ENCODE measurements at places on chromosomes 6 and 20.

DNA sequence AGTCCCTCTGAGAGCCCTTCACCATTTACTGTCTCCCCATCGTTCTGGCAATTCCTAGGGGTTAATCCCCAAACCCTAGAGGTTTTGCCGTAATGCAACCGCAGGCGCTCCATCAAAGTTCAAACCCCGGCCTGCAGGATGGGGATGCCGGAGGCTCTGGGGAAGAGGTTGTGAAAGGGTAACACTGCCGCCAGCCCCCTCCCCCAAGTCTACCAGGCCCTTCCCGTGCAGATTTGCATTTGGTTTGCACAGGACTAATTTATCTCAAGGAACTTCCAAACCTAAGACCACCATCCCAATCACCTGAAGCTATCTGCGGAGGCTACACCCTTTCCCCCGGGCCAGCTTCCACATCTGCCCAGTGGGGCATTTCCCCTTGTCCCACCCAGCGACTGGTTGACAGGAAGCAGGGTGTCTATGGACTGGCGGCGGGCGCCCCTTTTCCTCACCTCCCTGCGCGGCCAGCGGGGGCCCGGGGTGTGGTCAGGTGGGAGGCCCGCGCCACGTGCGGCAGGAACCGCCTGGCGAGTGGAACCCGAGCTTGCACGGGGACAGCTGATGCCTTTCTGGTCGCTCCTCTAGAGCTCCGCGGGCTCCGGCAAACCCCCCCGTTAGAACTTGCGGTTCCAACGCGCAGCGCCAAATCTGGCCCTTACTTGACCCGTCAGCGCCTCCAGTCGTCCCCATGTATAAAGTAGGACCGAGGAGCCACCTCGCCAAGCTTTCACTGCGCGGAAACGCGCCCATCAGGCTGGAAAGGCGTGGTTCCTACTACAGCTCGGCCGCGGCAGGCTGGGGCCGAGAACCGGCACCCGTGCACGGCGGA is 9.4 kb upstream of the SLC4A11 start:
- peaks cover 2% of the 10 kb centered on the region for H3K4me1 ChIP-seq
- H3K36me3 ChIP-seq, result peaks cover 5% of the 10 kb centered on the region
- H3K27ac ChIP-seq, result no peak overlapping the region
- peak overlapping the region; percentile 51 for H3K4me3 ChIP-seq
- peaks cover 3% of the 10 kb centered on the region for H3K27me3 ChIP-seq

DNA sequence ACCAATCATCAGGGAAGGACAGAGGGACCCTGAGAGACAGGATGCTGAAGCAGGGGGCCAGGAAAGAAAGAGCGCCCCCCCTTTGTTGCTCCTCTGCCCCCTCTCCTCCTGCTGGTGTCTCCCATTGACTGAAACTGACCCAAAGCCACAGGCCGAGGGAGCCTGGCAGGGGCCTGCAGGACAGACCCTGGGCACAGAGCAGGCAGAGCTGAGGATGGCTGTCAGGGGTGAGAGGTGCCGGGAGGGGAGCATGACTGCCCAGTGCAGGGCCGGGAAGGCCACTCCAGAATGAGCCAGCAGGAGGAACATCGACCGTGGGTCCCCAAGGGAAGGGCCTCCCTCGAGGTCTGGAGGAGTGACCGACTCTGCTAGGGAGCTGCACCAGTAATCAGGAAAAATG is 427.8 kb downstream of the PREX1 start:
- no peaks in the 10 kb centered on the region for H3K4me1 ChIP-seq
- H3K27me3 ChIP-seq, result peaks cover 25% of the 10 kb centered on the region
- DNase-seq, result no peak
- no peaks in the 10 kb centered on the region for H3K36me3 ChIP-seq
- H3K27ac ChIP-seq, result no peak overlapping the region

GRCh38 chr20:21509597-21510371 is 4.1 kb downstream of the NKX2-2 start:
- peaks cover 13% of the 10 kb centered on the region for H3K4me1 ChIP-seq
- H3K36me3 ChIP-seq, result no peaks in the 10 kb centered on the region
- H3K27me3 ChIP-seq, result peaks cover 16% of the 10 kb centered on the region
- peak overlapping the region; percentile 7 for H3K4me3 ChIP-seq

DNA sequence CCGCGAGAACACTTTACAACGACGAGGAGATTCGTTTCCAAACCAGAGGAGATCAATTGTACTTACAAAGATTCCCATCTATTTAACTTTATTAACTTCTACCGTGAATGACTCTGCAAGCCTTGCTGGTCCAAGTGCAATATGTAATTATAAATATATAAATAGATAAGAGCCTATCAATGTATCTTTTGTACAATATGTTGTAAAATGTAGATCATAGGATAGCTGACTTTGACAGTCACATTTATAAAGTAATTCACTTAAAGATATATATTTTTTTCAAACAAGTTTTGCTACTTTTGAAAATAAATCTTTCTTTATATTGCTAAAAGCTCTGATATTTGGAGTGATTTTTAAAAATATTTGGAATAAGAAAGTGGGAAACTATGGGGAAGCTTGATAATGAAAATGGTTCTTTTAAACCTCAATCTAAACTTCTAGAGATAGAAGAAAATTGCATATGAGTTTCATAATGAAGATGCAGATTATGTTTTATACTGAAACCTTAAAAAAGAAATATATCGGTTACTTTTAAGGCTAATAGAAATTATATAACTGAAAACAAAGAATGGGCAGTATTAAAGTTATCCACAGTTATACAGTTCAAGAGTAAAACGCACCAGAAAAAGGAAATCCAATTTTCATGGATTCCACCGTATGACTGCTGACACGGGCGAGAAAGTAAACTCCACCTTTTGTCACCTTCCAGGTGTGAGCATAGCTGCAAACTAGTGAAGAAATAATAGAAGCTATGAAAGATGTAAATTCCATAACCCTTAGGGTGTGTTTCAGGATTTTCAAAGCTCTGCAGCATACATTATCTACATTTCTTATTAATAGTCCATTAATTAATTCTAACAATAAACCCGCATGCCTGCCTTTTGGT is 3.3 kb downstream of the TCF21 start:
- peaks cover 24% of the 10 kb centered on the region for H3K4me1 ChIP-seq
- no peak for DNase-seq
- H3K27ac ChIP-seq, result no peak overlapping the region
- H3K4me3 ChIP-seq, result peak overlapping the region; percentile 83
- H3K36me3 ChIP-seq, result no peaks in the 10 kb centered on the region

DNA sequence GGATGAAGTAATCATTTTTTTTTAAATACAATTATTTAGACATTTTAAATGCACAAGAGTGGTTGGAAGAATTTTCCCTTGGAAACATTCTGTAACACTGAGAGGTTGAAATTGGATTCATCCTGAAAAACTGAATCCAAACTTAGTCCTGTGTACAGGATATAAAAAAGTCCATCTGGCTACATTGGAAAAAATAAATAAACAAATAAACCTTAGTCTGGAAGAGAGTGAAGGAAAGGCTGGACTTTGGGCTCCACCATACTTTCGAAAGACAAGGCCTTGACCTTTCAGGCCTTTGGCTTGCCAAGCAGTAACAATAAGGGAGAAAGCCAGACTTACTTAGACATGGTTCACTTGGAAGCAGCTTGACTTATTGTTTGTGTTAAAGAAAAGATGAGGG is 664.3 kb downstream of the TENT5A start:
- DNase-seq, result no peak
- no peaks in the 10 kb centered on the region for H3K36me3 ChIP-seq
- no peak overlapping the region for H3K4me3 ChIP-seq
- H3K4me1 ChIP-seq, result no peaks in the 10 kb centered on the region

GRCh38 chr6:32154514-32155161 is 697 bp downstream of the PPT2 start:
- H3K27me3 ChIP-seq, result peaks cover 22% of the 10 kb centered on the region
- DNase-seq, result peak; percentile 53
- peaks cover 24% of the 10 kb centered on the region for H3K4me1 ChIP-seq
- H3K36me3 ChIP-seq, result peaks cover 2% of the 10 kb centered on the region

DNA sequence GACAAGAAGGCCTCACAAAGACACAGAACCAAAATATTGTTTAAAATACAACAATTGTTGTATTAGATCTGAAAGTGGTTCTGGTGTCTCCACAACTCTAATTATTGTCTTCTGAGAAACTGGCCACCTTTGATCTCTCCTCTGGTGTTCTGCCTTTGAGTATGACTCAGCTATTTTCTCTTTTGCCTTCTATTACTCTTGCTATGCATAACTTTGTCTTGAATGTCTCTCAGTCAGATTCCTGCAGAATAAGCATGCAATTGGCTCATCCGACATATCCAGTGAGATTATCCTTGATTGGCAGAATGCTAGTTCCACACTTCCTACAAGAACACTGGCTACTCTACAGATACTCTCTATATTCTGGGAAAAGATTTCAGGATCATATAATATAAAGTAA is 14.3 kb upstream of the EPM2A start:
- H3K27ac ChIP-seq, result no peak overlapping the region
- H3K4me3 ChIP-seq, result no peak overlapping the region
- no peak for DNase-seq
- H3K27me3 ChIP-seq, result peaks cover 3% of the 10 kb centered on the region

- no peaks in the 10 kb centered on the region for H3K4me1 ChIP-seq
- H3K27ac ChIP-seq, result no peak overlapping the region
- H3K4me3 ChIP-seq, result no peak overlapping the region
- no peaks in the 10 kb centered on the region for H3K36me3 ChIP-seq
- DNase-seq, result no peak
- no peaks in the 10 kb centered on the region for H3K27me3 ChIP-seq
Observed at GRCh38 chr6:90977513-90977912, 390.6 kb upstream of the MAP3K7 start.

DNA sequence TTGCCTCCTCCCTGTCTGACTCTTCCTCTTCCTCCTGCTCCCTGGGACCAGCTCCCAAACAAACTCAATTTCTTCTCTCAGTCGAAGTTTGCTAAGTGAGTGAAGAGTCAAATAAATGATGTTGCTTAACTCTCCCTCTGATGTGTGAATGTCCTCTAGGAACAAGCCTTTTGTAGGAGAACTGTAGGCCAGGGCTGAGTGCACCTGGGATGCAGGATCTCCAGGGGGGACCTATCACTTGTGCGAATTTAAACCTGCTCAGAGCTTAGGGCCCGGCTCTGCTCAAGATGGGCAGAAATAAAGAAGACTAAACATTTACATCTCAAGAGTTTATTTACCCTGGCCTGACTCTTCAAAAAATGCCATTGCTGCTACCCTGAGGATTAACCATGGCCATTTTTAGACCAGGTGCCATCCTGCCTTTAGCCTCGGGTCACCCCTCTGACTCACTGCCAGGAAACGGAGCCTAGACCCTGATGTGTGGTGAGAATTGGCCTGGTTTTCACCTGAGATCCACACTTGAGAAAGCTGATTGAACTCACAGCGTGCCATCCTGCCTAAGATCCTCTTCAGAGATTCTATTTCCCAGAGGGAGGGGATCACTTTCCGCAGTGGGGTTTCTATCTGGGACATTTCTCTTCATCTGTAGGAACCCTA is 63.6 kb upstream of the CD93 start:
- no peak overlapping the region for H3K27ac ChIP-seq
- H3K36me3 ChIP-seq, result no peaks in the 10 kb centered on the region
- no peak for DNase-seq
- no peak overlapping the region for H3K4me3 ChIP-seq

GRCh38 chr20:24546232-24546892 is 76.9 kb downstream of the SYNDIG1 start:
- no peak overlapping the region for H3K27ac ChIP-seq
- no peak overlapping the region for H3K4me3 ChIP-seq
- H3K4me1 ChIP-seq, result no peaks in the 10 kb centered on the region
- peaks cover 2% of the 10 kb centered on the region for H3K27me3 ChIP-seq
- H3K36me3 ChIP-seq, result no peaks in the 10 kb centered on the region
- no peak for DNase-seq

- peaks cover 12% of the 10 kb centered on the region for H3K4me1 ChIP-seq
- DNase-seq, result peak; percentile 27
- H3K36me3 ChIP-seq, result peaks cover 2% of the 10 kb centered on the region
- H3K27ac ChIP-seq, result peak overlapping the region; percentile 96
- H3K4me3 ChIP-seq, result peak overlapping the region; percentile 89
- H3K27me3 ChIP-seq, result no peaks in the 10 kb centered on the region
Observed at GRCh38 chr6:63573899-63574553, 1.7 kb downstream of the LOC128125822 start.

DNA sequence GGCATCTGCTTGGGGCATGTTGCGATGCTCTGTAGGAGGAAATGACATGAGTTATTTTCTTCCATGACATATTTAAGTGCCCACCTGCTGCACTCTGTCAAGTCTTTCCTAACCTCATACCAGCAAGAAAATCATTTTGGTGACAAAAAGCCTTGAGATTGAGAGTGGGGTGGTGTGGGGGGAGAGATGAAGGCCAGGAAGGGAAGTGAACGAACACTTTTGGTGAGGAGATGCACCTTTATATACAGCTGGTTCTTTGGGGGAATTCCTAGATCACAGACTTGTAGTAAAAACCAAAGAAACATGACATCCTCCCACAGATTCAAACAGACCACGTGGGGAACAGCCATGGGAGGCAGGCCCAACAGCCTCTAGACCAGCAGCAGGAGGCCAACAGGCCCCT is 26.1 kb downstream of the NCOA5 start:
- H3K4me1 ChIP-seq, result peaks cover 21% of the 10 kb centered on the region
- no peak overlapping the region for H3K4me3 ChIP-seq
- no peak for DNase-seq
- H3K36me3 ChIP-seq, result peaks cover 64% of the 10 kb centered on the region

- H3K4me1 ChIP-seq, result peaks cover 41% of the 10 kb centered on the region
- peak overlapping the region; percentile 94 for H3K27ac ChIP-seq
- peak overlapping the region; percentile 44 for H3K4me3 ChIP-seq
- DNase-seq, result no peak
Observed at GRCh38 chr20:32285082-32285620, 7.7 kb downstream of the KIF3B start.

- H3K27ac ChIP-seq, result no peak overlapping the region
- H3K4me1 ChIP-seq, result no peaks in the 10 kb centered on the region
- no peak overlapping the region for H3K4me3 ChIP-seq
Observed at GRCh38 chr20:940926-941325, 24.8 kb upstream of the ANGPT4 start.

Measured in memory B cell (primary cell).